ENCODE measurements at places on chromosomes 16 and 17.

DNA sequence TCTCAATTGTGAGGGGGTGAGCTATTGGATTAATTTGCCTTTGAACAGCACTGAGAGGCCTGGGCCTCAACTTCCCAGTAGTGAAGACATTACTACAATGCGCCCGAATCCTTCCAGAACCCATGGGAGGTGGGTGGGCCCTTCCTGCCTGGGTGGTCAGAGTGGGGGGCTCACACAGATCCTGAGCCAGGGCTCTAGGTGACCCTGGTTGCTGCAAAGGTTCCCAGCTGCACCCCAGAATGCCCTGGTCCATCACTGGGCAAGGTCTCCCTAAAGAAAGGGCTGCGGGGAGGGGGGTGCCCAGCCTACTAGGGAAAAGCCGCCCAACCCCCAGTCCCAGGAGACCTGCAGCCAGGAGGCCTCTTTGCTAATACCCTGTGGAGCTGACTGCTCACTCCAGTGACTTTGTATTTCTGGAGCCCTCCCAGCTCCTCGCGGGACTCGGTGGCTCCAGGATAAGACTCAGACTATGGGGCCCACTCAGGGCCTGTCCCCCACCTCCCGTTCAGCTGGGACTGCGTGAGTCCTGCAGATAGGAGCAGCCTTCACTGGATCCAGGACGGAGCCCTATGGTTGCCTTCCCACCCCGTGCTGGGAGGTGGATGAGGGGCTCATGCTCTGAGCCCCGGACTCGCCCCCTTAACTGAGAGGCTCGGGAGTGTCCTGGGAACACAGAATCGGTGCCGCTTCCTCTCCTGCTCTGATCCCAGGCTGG, 40.2 kb downstream of the SLC7A5 start:
- DNase-seq, result no peak

DNA sequence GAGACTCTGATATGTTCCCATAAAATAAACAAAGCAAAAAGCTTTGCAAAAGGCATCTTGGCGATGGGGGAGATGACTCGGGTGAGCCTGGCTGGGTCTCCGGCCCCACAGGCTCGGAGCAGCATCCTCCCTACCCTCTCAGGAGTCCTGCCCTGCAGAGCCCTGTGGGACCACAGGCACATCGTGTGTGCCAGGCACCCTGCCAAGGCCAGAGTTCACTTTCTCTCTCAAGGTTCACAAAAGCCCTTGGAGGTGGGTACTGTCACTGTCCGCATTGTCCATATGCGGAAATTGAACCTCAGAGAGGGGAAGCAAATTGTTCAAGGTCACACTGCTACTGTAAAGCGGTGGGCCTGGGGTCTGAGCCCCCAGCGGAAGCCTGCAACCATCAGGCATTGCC, 48.5 kb downstream of the CRISPLD2 start:
- no peak for DNase-seq

- no peak for DNase-seq
Measured at GRCh38 chr17:61478790-61479492, 26.7 kb downstream of the TBX4 start.

DNA sequence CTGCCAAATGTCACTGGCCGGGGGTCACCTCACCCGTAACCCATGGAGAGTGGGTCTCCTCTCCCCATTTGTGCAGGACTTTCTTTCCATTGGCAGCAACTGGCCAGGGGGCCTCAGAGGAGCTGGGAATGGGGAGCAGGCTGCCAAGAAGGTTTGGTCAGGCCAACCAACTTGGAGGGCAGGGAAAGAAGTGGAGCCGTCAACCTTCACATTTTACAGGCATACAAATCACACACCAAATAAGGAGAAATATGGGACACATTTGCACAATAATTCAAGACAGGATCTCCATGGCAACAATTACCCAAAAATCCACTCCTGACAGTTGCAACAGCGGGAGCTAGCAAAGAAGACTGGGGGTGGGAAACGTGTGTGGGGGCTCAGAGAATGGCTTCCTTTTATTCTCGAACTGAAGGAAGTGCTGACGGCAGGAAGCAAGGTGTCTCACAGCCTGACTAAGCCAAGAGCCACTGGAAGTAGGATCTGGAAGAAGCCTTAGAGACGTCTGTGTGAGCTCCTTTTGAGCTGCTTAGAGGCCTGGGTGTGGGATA, 20.9 kb downstream of the RPRML start:
- DNase-seq, result no peak

DNA sequence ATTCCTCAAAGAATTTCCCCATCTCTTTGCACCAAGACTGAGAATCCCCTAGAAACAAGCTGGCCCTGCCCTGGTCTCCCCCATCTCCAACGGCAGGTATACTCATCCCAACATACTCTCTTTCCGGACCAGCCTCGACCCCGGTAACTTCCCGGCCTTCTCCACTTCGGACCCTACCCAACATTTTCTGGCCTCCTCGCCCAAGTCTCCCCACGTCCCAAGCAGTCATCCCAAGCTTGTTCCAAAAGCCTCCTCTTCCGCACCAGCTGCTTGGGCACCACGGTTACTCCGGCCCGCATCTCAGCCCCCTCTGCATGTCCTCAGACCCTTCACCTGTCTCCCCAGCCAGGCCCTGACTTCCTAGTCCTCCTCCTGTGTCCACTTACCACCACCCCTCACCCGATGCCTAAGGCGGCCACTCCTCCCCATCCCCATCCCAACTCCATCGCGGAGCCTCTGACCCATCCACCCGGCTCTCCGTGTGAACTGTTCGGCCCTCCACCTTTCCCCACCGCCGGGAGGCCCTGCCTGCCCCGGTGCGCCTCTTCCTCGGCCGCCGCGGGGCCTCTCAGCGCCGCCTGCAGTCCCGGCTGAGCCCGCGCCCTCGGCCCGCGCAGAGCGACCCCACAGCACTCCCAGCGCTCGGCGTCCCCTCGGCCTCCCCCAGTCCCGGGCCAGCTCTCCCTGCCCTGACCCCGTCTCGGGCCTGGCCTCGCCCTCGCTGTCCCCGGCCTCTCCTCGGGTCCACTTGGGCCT, 994 bp downstream of the PITPNA start:
- no peak for DNase-seq

DNA sequence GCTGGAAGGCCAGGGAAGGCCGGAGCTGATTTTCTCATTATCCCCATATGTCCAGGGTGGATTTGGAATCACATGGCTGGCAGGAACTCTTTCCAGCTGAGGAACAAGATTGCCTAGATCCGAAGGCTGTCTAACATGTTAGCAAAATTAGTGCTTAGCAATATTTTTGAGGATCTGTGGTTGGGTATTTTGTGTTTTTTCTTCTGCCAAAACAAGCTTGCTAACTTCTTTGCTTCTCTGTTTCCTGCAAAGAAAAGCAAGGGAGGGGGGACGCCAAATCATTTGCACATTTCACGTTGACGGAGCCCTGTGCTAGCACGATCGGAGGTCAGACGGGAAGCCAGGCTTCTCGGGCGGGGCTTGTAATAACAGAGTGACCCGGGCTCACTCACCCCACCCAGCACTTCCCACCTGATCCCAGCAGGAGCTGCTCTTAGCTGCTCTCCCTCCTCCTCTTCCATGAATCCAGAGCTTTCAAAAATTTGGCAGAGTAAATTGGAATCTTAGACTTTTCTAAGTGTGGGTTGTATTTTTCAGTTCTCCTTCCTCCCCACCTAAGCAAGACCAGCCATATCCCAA, 33.3 kb upstream of the FOXF1 start:
- DNase-seq, result no peak

DNA sequence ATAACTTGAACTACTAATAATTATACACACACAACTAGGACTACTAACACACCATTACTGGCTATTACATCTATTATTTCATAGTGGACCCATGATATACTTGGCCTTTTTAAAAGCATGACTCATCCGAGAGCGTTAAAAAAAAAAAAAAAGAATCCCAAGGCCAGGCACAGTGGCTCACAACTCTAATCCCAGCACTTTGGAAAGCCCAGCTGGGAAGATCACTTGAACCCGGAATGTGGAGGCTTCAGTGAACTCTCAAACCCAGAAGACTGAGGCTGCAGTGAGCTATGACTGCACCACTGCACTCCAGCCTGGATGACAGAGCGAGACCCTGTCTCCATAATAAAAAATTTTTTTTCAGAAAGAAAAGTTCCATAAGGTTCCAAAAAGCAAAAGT, 3.1 kb downstream of the GLG1 start:
- no peak for DNase-seq

DNA sequence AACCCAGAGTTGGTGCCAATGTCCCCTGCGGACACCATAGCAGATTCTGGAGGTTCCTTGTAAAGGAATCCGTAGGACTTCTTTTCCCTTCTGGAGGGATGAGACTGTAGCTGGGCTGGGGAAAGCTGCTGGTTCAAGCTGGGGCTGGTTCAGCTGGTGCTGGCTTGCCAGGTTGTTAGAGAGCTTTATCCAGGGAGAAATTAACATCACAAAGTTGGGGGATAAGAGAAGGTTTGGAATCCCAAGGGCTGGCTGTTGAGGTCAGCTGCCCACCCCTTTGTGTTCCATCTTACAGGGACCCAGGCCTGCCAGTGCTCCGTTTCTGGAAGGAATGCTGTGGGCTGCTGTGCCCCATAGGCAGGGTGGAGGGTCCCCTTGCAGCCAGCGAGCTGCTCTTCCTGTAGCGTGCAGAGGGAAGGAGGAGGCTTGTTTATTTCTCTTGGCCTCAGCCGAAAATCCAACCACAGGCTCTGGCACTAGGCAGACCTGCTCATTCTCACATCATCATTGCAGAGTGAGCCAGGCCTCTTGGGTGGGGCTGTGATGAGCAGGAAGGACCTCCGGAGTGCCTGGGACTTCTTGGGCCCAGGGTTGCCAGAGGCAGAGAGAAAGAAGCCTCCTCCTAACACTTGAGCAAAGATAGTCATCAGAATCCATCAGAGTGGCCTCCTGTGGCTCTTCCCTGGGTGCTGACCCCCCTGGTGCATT, 251.1 kb downstream of the SEC14L1 start:
- peak; percentile 44 for DNase-seq

DNA sequence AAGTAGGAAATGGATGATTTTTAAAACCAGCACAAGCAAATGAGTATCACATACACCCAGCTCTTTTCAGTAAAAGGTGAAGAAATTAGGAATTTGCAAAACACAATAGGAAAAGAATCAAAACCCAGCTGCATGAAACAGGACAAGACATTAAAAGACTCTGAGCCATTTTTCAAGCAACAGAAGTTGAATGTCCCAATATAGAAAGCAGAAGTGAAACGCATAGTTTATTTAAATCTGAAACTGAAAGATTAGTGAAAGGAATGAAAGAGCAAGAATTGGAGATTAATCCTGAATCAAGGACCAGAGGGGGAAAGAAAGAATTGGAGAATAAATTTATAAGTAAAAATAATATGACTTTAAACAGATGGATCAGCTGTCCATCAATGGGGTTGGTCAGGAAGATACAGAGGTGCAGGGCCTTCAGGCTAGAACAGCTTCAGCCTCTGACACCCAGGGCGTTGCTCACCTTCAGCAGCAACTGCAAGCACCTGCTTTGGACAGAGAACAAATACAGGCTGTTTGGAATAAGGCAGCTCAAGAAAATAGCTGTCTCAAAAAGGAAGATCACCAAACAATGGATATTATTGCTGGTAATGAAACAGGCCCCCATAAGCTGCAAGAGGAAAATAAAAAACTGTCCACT, 3.9 kb upstream of the ARHGAP17 start:
- DNase-seq, result peak; percentile 76

DNA sequence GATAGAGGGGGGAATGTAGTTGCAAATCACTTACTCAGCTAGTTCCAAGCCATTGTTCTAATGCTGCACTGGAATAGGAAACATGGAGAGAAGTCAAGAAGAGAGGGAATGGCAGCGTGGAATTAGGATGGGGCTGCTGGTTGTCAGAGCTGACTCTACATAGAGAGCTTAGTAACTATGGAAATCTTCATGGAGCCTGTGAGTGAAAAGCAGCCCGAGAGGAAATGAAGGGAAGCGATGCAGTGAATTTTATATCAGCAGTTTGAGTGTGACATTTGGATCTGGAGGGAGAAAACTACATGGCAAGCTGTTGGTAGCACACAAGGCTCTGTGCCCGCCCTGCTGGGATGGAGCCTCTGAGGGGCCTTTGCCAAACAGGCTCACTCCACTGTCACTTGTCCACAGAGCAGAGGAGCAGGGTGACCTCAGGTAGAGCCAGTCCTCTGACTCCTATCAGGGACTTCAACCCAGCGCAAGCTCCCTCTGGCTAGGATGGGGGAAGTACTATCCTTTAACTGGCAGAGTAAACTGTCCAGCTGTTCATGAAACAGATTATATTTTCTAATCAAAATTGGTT, 27.9 kb upstream of the PMFBP1 start:
- DNase-seq, result no peak

GRCh38 chr17:61352781-61353491, 46.7 kb upstream of the TBX2 start:
- no peak for DNase-seq

- DNase-seq, result no peak
Measured at GRCh38 chr17:72034000-72034399, 86.8 kb upstream of the SOX9 start.

DNA sequence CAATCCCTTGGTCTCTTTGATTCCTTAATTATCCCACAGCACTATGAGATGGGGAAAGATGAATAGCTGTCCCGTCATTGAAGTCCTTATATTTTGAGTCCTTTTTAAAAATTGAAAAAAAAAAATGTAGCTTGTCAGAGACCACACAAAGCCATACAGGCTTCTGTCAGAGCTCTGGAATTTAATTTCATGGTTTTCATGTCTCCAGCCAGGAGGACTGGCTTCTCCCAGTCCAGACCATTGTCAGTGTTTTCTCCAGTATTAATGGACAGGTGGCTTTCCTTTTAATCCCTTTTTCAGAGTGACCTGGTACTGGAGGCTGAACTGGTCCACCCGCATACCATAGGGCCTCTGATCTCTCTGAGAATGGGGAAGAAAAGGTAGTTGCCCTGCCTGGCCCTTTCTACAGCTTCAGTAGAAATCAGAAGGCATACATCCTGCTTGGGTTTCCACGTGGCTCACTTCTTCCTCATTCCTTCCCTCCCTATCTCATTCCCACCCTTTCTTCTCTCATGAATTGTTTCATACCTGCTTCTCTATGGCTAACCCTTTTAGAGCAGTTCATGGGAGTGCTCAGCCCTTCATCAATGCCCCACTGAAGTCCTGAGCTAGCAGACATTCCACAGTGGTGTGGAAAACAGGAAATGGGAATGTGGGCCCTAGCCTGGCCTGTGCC, 29.1 kb downstream of the TRIM16 start:
- no peak for DNase-seq

DNA sequence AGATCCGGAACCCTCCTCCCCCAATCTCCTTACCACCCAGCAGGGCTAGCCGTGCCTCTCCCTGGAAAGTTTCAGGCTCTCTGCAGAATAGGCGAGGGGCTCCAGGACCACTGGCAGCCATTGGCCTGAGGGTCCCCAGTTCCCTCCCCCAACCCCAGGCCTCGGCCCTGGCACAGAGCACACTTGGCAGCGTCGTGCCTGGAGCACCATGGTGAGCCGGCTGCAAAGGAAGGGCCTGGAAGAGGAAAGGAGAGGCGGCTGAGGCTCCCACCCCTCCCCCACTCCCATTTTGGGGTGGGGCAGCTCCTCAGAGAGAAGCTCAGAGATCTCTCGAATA, 369 bp upstream of the BTBD17 start:
- DNase-seq, result no peak

DNA sequence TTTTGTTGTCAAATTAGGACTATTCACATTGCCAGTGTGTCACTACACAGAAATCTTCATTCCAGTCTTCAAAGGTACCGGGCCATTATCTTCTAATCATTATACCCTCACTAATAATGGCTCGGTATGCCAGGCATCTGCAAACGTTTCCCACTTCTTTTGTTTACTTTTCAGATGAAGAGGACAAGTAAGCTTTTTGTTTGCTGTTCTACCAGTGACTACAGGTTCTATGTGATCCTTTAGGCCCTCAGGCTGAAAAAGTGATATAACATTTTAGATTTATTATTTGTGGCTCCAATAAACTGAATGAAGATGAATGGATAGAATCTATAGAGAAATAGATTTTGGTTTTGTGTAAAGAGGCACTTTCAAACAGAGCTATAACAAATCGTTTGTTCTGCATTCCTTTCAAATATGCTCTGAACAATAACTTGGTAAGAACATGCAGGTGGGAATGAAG, 403 bp upstream of the KRTAP3-1 start:
- DNase-seq, result no peak
